Right ventricle myocardium superior (tissue), 1 donor: ENCODE measurements at places on chromosomes 16 and 17. TPM values are rescaled to one million over a fixed set of nuclear protein-coding genes. Genes with fewer than 3 reads are reported as not detected.
A peak's percentile ranks its signal among the peaks of the same experiment; 100 is the strongest.

DNA sequence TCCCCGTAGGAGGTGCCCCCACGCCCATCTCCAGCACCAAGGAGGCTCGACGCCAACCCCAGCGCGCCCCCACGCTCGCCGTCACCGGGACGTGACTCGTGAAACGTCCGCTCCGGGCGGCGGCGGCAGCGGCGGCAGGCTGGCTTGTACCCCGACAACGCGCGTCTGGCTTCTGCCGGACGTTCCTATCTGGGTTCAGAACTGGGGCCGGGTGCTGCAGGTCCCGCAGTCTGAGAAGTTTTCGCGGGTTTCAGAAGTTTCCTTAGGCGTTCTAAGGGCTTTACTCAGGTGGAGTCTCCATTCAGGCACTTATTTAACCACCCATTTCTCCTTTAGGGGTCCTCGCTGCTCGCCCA lies 672 bp upstream of the ALKBH5 start:
- DNase-seq = peak; percentile 94

DNA sequence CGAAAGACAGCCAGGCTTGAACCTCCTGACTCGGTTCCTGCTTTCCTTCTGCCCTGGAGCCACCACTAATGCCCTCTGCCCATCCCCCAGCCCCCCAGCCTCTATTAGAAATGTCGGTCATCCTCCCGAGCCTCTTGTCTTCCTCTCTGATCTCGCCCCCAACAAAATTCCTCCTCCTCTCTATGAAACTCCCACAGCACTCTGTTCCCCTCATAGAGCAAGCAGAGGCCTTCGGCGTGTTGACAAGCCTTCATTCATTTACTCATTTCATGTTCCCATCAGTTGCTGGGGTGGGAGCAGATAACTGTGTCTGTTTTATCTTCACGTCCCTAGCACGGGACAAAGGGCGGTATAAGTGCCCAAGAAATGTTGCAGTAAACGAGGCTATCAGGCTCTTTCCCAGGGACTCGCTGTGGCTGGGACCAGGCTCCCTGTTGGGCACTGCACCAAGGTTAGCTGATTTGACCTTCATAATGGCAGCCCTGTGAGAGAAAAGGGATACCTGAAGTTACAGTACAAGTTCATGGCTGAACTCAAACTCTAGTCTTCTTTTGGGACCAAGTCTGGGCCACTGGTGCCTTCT lies 7.8 kb downstream of the FBXL19 start:
- no peak for DNase-seq

DNA sequence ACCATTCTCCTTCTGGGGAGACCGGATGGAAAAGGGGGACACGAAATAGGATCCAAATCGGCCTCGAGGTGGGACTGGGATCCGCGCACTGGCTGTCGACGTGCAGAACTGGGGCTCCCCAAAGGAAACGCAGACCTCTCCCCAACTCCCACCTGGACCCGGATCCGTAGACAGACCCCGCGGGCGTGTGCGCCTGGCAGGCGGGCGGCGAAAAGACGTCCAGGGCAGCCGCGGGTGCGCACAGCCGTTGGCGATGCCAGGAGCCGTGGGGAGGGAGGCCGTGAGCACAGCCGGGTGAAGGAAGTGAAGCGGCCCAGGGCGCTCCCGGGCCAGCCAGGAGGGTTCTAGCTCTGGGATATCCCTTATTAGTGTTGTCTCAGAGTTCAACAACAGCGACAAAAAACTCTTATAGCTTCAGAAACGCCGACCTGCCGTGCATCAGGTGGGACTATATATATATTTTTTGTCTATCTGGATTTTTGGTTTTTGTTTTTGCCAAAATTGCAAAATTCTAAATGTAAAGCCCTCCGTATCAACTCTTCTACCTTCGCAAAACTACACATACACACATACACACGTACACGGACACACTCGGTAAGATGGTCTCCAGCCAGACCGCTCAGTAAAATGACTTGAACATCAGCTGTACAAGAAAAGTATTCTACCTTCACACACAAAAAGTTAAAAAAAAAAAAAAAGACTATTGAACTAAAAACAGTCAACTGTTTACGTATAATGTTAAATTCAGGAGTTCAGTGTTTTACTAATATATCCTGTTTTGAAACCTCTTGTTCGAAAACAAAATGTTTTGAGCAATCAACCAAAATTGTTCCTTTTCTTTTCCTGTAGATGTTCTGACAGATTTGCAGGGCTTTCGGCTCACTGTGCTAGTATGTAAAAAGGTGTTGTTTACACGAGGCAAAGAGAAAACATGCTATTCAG lies 5.2 kb upstream of the AATF start:
- no peak for DNase-seq

GRCh38 chr16:12431561-12431960 lies 372.1 kb downstream of the CPPED1 start:
- no peak for DNase-seq

DNA sequence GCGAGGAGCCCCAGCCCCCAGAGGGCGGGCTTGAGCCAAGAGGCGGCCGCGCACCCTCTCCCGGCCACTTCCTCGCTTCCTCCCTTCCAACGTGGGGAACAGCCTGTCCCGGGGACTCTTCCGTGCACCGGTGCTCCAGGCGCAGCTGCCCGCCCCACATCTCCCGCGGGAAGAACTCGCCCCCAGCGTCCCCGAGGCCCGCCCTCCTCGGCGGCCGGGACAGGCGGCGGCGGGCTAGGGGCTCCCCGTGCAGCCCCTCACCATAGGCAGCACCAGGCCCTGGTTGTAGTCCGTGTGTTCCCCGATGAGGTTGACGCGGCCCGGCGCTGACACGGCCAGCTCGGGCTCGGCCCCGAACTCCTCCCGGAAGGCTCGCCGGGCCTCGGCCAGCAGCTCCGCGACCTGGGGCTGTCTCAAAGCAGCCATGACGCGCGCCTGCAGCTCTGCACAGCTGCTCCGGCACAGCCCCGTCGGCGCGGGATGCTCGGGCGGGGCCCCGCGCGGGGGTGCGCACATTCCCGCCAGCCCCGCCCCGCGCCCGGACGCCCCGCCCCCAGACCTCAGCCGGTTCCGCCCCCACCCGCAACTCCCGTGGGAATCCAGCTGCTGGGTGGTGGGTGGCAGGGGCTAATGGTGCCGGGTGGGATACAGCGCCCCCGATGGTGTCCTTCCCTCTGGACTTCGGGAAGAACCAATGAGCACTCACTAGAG lies at the start of gene GALK1:
Gene GALK1, minus strand, starts transcription at position 482 of the 711 bp plus-strand sequence. Its CDS starts 56 bp downstream, at position 426.
- DNase-seq = peak; percentile 87

- DNase-seq = peak; percentile 0
These were observed 7.7 kb upstream of the PECAM1 start for GRCh38 chr17:64398320-64398719.

Gene TBX21
- 0.32 TPM for total RNA-seq

Gene RPS15A
- 632 TPM for total RNA-seq

Gene GRIN2A
- total RNA-seq = 4.1 TPM

Gene PIGL
- total RNA-seq = 8.2 TPM

Gene GJC1
- total RNA-seq = 16.1 TPM
